ENCODE measurements at places on chromosomes 4 and X.

DNA sequence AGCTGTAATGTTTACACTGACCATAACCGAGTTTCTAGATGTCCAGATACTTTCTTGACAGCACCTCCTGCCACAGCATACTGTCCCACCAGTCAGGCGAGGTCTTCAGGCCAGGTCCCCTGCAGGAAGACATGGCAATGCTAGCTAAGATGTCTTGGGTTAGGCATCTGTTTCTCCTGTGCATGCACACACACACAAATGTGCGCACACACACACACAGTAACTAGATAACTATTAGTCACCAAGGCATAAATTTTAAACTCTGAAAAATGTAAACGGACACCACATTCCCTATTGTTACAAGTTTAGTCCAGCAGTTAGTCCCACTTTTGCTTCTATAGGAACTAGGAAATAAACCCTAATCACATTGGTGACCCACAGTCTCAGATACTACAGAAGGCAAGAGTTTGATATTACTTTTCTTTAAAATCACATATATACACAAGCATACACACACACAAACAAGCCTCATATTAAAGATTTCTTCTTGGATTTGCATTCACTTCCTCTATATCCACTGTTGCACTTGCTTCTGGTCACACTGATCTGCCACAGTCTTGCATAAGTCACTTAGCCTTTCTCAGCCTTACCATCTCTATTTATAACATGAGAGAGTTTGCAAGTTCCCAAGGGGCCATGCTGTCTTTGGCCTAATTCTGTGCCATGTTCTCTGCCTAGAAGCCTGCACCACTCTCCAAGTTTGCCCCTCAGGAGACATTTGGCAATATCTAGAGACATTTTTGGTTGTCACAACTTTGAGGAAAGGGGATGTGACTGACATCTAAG lies 32.2 kb downstream of the IL21 start:
- no peak for DNase-seq

DNA sequence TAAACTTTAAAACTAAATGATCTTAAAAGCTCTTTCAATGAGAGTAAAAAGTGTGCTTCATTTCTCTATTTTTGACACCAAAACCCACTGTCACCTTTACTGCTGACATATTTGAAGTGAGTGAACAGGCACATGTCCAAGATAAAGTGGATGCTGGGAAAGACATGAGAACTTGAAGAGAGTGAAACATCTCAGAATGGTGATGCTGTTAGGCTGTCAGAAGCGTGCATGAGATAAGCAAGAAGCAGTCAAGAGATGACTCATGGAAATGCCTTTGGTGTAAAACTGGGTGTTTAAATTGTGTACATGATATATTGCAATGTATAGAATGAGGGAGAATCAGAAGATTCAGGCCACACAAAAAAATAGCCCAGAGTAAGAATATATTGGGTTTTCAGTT lies 21.8 kb upstream of the GBA3 start:
- DNase-seq: no peak

- no peak for DNase-seq
Measured at GRCh38 chr4:52751487-52751911, 274 bp upstream of the ERVMER34-1 start.

DNA sequence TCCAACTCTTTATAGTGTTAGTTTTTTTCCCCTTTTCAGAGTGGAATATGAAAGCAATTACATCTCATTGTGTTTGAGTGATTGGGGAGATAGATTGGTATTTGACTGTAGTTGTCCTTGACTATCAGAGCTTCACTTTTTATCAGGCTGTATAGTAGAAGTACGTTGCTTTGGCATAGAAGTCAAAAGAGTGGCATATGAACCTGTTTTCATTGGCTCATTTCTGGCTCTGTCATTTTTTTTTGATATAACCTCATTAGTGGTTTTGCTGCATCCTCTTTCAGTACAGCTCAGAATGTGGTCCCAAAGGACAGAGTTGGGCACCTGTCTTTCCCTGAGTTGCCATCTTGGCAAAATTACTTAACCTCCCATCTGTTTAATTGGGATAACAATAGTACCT lies 1.4 kb downstream of the TMA16 start:
- no peak for DNase-seq

- no peak for DNase-seq
Measured at GRCh38 chr4:79852305-79852730, 220.7 kb downstream of the ANTXR2 start.

DNA sequence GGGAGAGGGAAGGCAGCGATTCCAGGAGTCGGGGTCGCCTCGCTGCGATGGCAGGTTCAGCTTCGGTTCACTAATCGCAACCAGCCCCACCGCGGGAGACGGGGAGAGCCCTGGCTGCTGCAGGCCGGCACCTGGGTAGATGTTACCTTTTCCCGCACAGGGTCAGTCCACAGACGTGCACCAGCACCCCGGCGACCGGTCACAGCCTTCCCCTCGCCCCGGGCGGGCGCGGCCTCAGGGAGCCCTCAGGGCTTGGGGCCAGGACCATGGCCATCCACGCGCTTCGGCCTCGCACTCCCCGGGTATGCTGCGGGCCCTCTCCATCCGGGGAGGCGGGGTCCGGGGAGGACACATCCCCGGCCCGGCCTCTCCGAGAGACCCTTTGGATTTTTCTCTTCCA lies 26.1 kb upstream of the EXOC1L start:
- DNase-seq: no peak

DNA sequence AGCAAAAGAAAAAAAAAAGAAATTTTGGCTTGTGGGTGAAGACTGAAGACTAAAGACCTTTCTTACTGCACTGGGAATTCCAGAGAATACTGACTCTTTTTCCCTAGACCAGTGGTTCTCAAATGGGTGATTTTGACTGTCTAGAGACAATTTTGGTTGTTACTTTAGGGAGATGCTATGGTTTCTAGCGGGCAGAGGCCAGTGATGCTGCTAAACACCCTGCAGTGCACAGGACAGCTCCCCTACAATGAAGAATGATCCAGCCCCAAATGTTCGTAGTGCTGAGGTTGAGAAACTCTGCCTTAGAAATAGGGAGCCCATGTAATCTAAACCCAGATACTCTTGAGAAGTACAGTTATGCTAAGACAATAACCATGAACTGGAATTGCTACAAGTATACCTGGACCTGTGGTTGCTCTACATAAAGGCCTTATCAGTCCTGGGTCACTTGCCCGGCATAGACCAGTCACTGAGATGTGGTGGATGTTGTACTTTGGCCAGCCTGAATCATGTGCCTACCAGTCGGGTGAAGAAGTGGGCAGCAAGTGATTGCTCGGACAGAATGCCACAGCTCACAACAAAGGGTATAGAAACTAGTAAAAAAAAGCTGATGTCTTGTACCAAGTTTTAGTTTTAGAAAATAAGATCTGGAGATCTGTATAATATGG lies 16.0 kb downstream of the ARHGAP10 start:
- no peak for DNase-seq

Measured in stimulated activated CD4-positive, alpha-beta T cell treated with anti-CD3 and anti-CD28 coated beads, Interleukin-12 subunit alpha, Interleukin-12 subunit beta, amount 100 ng/mL, for 48 hours (primary cell).